Activated CD8-positive, alpha-beta T cell treated with anti-CD3 and anti-CD28 coated beads, Interleukin-2, amount 10 ng/mL, durations not matched to agents 7 days and 5 days (primary cell): ENCODE measurements at places on chromosomes 5 and 9.

- no peaks in the 10 kb centered on the region for H3K27me3 ChIP-seq
- H3K4me1 ChIP-seq = no peaks in the 10 kb centered on the region
- H3K36me3 ChIP-seq = no peaks in the 10 kb centered on the region
- H3K4me3 ChIP-seq = no peak overlapping the region
- no peak overlapping the region for H3K27ac ChIP-seq
Observed at GRCh38 chr9:123481209-123481865, 125.3 kb downstream of the CRB2 start.

- H3K27ac ChIP-seq = no peak overlapping the region
- no peak for DNase-seq
- peaks cover 1% of the 10 kb centered on the region for H3K4me1 ChIP-seq
- H3K4me3 ChIP-seq = no peak overlapping the region
- no peaks in the 10 kb centered on the region for H3K36me3 ChIP-seq
Observed at GRCh38 chr5:168712280-168712924, 133.2 kb upstream of the PANK3 start.

DNA sequence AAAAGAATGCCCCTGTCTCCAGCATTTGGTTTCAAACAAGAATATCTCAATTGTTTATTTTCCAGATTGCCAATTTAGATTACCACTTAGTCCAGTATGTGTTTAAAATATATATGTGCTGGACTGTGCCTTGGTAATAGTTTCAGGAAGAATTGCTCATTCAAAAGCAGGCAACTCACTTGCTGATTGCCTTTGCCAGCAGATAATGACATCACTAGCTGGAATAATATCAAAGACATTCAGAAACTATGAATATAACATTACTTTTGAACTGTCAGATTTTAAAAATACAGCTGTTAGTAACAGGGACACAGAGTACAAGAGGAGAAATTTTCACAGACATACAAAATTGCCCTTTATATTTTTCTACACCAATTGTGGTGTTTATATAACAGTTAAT lies 96.0 kb upstream of the ITGA2 start:
- no peaks in the 10 kb centered on the region for H3K27me3 ChIP-seq
- no peak overlapping the region for H3K4me3 ChIP-seq
- DNase-seq = no peak

DNA sequence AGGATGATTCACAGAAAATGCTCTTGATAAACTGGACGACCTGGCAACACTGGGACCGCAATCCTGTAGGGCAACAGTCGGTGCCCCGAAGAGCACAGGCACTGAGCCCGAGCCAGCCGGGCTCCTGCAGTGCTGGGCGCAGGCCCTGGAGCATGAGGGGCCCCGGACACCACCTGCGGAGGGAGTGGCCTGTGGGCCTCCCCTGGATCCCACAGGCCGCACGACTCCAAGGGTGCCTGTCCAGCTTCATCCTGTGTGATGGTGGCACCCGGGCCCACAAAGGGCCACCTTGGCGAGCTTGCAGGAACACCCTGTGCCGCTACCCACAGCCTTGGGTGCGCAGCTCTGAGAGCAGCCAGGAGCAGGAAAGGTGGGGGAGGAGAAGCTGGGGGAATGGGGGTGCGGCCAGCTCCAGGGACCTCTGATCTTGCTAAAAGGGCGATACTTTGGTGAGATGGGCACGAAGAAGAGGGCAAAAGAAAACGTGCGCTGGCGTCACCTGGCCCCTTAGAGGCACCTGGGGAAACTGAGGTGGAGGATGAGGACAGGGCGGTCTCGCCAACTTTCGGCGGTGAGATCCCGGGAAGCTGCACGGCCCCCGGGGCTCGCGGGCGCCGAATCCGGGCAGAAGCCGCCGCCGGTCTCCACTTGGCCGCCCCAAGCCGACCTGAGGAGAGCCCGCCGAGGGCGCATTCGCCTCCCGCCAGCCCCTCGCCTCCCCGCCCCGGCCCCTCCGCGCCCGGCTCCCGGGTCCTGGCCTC lies 722 bp downstream of the TBC1D9B start:
- DNase-seq = peak; percentile 45
- H3K4me3 ChIP-seq = peak overlapping the region; percentile 85
- H3K36me3 ChIP-seq = peaks cover 20% of the 10 kb centered on the region
- H3K27me3 ChIP-seq = no peaks in the 10 kb centered on the region
- peaks cover 17% of the 10 kb centered on the region for H3K4me1 ChIP-seq
- H3K27ac ChIP-seq = peak overlapping the region; percentile 80

- no peak overlapping the region for H3K4me3 ChIP-seq
- H3K4me1 ChIP-seq = no peaks in the 10 kb centered on the region
- H3K27me3 ChIP-seq = no peaks in the 10 kb centered on the region
Observed at GRCh38 chr5:23319901-23320300, 187.5 kb upstream of the PRDM9 start.

GRCh38 chr5:126561908-126562307 lies 33.1 kb downstream of the ALDH7A1 start:
- DNase-seq = no peak
- no peaks in the 10 kb centered on the region for H3K27me3 ChIP-seq
- H3K4me1 ChIP-seq = no peaks in the 10 kb centered on the region
- H3K27ac ChIP-seq = no peak overlapping the region
- H3K36me3 ChIP-seq = no peaks in the 10 kb centered on the region

DNA sequence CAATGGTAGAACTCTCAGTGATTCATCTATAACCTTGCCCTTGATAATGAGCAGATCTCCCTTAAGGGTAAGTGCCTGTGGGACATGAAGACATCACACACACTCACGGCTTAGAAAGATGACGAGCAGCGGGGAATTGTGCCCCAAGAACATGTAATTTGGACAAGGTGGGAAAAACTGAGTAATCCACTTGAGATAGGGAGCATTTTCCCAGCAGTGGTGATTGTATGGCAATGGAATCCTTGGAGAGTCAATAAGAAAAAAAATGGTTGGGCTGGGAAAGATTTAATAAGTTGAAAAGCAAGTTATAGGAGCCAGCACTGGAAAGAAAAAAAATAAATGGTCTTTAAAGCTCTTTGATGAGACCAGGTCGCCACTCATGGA lies 193.1 kb downstream of the GLIS3 start:
- H3K27ac ChIP-seq = no peak overlapping the region
- no peak for DNase-seq
- no peak overlapping the region for H3K4me3 ChIP-seq
- H3K4me1 ChIP-seq = no peaks in the 10 kb centered on the region
- H3K27me3 ChIP-seq = peaks cover 3% of the 10 kb centered on the region

DNA sequence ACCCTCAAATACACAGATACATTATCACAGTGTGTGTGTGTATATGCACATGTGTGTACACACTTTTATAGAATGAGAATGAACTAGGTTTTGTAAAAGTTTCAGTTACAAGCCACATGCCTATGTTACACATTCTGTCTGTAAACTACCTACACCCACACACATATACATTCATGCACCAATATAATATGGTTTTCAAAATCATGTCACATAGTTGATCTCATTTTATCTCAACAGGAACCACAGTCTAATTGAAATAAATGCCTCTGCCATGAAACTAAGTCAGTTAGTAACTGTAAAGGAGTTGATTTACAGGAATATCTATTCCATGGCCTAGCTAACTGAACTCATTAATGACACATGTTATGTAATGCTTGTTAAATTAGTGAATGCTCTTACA lies 646.6 kb downstream of the PDE4D start:
- no peak for DNase-seq
- no peaks in the 10 kb centered on the region for H3K36me3 ChIP-seq
- no peak overlapping the region for H3K27ac ChIP-seq
- no peaks in the 10 kb centered on the region for H3K4me1 ChIP-seq
- H3K4me3 ChIP-seq = no peak overlapping the region
- H3K27me3 ChIP-seq = peaks cover 11% of the 10 kb centered on the region

DNA sequence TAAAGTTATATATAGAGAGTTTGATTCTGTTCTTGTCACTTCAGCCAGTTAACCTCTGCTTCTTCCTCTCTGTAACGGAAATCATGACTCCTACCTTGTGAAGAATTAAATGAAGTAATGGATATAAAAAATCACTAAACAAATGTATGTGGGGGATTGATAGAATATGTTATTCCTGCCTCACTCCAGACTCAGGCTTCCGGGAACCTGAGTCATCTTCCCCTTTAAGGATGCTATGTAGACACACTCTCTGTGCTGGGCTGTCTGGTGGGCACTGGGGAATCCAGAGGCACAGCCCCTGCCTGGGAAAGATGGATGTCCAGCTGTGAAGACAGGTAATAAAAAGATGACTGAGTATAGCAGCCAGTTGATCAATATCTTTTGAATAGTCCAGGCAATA lies 77.4 kb downstream of the ZNF618 start:
- H3K27ac ChIP-seq = no peak overlapping the region
- H3K27me3 ChIP-seq = no peaks in the 10 kb centered on the region
- no peak overlapping the region for H3K4me3 ChIP-seq
- no peaks in the 10 kb centered on the region for H3K36me3 ChIP-seq
- no peak for DNase-seq
- no peaks in the 10 kb centered on the region for H3K4me1 ChIP-seq

DNA sequence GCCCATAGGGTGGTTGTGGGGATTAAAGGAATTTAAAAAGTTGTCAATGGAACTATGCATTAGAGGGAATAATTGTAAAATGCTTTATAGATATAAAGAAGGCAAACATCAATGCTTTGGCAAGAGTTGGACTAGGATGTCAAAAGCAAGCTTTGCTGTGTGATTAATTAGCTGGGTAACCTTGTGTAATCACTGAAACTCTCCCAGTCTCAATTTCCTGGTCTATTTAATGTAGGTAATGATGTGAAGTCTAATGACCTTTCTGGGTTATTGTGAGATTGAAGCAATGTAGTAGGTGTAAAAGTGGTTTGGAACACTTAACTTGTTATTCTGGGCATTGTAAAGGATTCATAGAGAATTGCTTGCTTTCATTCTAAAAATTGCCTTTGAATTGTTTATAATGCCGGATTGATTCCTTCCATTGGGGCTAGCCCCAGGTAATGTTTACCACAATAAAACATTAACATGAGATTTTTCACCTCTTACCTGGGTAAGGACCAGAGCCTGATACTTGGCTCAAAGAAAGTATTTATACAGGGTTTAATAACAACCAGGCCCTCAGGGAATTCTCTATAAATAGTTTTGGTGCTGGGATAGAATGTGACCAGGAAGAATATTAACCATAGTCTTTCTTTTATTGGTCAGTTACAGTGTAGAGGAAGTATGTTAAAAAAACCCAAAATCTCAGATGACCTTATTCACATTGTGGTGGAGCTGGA lies 30.0 kb upstream of the CLINT1 start:
- peaks cover 10% of the 10 kb centered on the region for H3K4me1 ChIP-seq
- H3K27me3 ChIP-seq = no peaks in the 10 kb centered on the region
- no peak overlapping the region for H3K4me3 ChIP-seq
- no peaks in the 10 kb centered on the region for H3K36me3 ChIP-seq

- H3K27me3 ChIP-seq = peaks cover 2% of the 10 kb centered on the region
- H3K27ac ChIP-seq = no peak overlapping the region
- no peak overlapping the region for H3K4me3 ChIP-seq
- H3K4me1 ChIP-seq = no peaks in the 10 kb centered on the region
- no peak for DNase-seq
Observed at GRCh38 chr9:87513161-87513560, 15.5 kb downstream of the DAPK1 start.

DNA sequence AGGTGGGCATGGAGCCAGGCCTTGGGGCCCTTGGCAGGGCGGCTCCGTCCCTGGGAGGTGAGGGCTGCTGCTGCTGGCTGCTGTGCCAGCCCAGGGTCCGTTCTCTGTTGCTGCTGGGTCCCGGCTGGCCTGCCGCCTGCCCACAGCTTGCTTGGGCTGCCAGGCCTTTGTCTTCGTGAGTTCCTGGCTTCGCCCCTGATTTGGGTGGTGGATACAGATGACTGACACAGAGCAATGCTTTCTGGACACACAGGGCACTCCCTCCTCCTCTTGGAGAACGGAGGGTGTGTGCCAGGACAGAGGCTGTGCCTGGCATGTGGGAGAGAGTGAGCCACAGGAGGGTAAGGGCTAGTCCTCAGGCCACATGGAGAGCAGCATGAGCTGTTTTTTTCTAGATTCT lies 166.1 kb downstream of the MACROH2A1 start:
- no peaks in the 10 kb centered on the region for H3K4me1 ChIP-seq
- no peaks in the 10 kb centered on the region for H3K36me3 ChIP-seq
- no peak overlapping the region for H3K27ac ChIP-seq
- no peak for DNase-seq

DNA sequence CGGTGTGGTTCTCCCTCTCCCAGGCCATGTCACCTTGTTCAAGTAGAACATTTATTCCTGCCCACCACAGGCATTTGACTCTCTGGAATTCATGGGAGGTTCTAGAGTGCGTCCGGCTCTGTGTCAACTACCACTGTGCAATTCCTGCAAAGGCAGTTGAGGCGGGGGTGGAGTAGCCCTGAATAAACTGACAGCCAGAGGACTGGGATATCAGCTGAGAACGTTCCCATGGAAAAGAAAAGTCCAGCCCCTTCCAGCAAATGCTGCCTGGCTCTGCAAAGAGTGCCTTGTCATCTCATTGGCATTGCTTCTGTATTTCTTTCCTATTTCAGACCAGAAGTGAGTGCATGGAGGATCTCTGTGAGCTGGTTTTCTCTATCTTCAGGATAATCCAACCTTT lies 18.9 kb upstream of the MEGF9 start:
- H3K4me3 ChIP-seq = no peak overlapping the region
- no peaks in the 10 kb centered on the region for H3K27me3 ChIP-seq
- peaks cover 9% of the 10 kb centered on the region for H3K4me1 ChIP-seq
- H3K27ac ChIP-seq = no peak overlapping the region
- H3K36me3 ChIP-seq = no peaks in the 10 kb centered on the region
- DNase-seq = no peak

GRCh38 chr5:102314328-102314727 lies 18.2 kb upstream of the SLCO4C1 start:
- H3K27me3 ChIP-seq = peaks cover 2% of the 10 kb centered on the region
- no peaks in the 10 kb centered on the region for H3K4me1 ChIP-seq
- no peaks in the 10 kb centered on the region for H3K36me3 ChIP-seq
- H3K27ac ChIP-seq = no peak overlapping the region
- H3K4me3 ChIP-seq = no peak overlapping the region

GRCh38 chr5:95048628-95049027 lies 236.3 kb downstream of the MCTP1 start:
- H3K27me3 ChIP-seq = peaks cover 3% of the 10 kb centered on the region
- H3K27ac ChIP-seq = no peak overlapping the region
- DNase-seq = no peak
- no peak overlapping the region for H3K4me3 ChIP-seq
- H3K36me3 ChIP-seq = no peaks in the 10 kb centered on the region
- H3K4me1 ChIP-seq = no peaks in the 10 kb centered on the region

DNA sequence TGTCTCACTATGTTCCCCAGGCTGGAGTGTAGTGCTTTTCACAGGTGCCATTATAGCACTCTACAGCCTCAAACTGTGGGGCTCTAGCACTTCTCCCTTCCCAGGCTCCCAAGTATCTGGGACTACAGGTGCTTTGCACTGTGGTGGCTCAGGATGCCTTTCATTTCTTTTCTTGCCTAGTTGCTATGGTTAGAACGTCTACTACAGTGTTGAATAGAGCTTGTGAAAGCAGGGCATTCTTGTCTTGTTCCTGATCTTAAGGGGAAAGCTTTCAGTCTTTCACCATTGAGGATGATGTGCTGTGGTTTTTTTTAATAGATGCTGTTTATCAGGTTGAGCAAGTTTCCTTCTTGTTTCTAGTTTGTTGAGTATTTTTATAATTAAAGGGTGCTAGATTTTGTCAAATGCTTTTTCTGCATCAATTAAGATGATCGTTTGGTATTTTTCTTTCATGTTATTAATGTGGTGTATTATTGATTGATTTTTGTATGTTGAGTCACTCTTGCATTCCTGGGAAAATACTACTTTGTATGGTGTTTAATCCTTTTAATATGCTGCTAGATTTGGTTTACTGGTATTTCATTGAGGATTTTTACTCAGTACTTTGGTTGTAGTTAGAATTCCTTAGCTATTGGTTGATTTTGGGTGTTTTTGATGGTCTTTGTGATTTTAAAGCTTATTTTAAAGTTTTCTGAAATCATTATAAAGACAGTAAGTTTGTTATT lies 35.6 kb downstream of the GPBP1 start:
- H3K27me3 ChIP-seq = no peaks in the 10 kb centered on the region
- peaks cover 37% of the 10 kb centered on the region for H3K4me1 ChIP-seq
- peak overlapping the region; percentile 1 for H3K27ac ChIP-seq
- DNase-seq = no peak
